Renal pelvis (tissue), 12 donors: ENCODE measurements at places on chromosomes 5 and 9. TPM values are rescaled to one million over a fixed set of nuclear protein-coding genes. Genes with fewer than 3 reads are reported as not detected.

Gene GTF2H2
- 23.1 TPM for polyA plus RNA-seq

Gene SLC6A7
- polyA plus RNA-seq: 0.12 TPM

Gene CHSY3
- polyA plus RNA-seq: 4.2 TPM

Gene PCSK1
- 0.25 TPM for polyA plus RNA-seq

Gene F2RL1
- 27.8 TPM for polyA plus RNA-seq

Gene ALDOB
- 756 TPM for polyA plus RNA-seq

Gene INSL4
- polyA plus RNA-seq: not detected

Gene C6
- polyA plus RNA-seq: 1.0 TPM

Gene SAPCD2
- 10.0 TPM for polyA plus RNA-seq

Gene SDHA
- 161 TPM for polyA plus RNA-seq

Gene RABL6
- 78.7 TPM for polyA plus RNA-seq

Gene LHX2
- polyA plus RNA-seq: 0.21 TPM

Gene PTPRD
- 122 TPM for polyA plus RNA-seq

Gene ST8SIA4
- polyA plus RNA-seq: 3.9 TPM
